NCI-H1417 treated with DMSO at 0.1 percent for 48 hours (cell line): ENCODE measurements at places on chromosomes 5 and 9.

- DNase-seq, result no peak
These were observed 2.9 kb downstream of the IQGAP2 start for GRCh38 chr5:76406014-76406413.

- no peak for DNase-seq
These were observed 49.6 kb upstream of the RAPGEF6 start for GRCh38 chr5:131684595-131684994.

GRCh38 chr9:78871086-78871451 is 574.1 kb downstream of the PSAT1 start:
- no peak for DNase-seq

DNA sequence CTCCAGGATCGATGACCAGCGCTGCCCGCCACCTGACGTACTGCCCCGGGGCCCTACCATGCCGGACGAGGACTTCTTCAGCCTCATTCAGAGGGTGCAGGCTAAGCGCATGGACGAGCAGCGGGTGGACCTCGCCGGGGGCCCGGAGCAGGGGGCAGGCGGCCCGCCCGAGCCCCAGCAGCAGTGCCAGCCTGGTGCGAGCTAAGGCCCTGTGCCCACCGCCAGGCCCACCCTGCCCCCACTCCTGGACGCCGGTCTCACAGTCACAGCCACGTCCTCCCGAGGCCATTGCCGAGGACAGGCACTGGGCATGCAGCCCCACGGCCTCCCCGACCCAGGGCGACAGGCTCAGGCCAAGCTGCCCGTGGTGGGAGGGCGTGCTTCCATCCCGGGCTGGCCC is 5.5 kb downstream of the DNLZ start:
- DNase-seq, result no peak

- DNase-seq, result no peak
These were observed 332.8 kb upstream of the KLF9 start for GRCh38 chr9:70747261-70747718.

- no peak for DNase-seq
These were observed 278.6 kb downstream of the SPOCK1 start for GRCh38 chr5:137220523-137220927.

DNA sequence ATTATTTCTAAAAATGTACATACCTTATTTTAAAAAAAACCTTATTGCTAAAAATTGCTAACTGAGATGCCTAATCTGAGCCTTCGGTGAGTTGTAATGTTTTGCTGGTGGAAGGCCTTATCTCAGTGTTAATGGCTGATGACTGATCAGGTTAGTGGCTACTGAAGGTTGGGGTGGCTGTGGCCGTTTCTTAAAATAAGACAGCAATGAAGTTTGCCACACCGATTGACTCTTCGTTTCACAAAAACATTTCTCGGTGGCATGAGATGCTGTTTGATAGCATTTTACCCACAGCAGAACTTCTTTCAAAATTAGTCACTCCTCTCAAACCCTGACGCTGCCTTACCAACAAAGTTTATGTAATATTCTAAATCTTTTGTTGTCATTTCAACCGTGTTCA is 14.7 kb downstream of the CENPK start:
- DNase-seq, result no peak

DNA sequence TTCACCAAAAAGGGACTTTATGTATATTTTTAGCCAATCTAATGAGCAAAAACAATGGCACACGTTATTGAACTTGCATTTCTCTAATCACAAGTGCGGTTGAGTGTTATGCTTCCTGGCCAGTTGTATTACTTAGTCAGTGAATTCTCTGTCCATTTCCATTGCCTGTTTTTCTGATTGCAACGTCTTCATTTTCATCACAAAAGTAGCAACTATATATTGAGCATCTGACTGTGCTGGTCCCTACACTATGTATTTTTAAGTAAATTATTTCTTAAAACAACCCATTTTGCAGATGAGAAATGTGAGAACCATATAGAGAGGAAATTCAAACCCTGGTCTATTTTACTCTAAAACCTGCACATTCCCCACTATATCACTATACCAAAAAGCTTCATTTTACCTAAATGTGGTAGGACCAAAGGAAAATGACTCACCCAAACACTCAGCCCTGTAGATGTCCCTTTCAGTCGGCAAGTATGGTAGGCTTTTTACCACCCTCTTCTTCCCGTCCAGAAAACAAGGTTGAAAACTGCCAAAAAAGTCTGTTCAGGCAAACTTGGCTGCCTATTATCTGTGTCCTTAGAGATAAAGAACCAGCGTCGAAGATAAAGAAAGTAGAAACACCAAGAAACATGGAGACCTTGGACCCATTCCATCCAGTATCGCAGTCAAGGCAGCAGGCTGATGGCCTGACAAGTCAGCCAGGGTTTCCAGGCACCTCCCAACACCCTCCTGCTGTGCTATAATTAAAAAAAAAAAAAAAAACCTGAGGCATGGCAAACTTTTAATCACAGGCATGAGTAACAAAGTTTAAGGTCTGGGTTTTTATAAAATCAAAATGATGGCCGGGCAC is 18.8 kb upstream of the FAM13B start:
- DNase-seq, result no peak

- DNase-seq, result no peak
These were observed 383.0 kb downstream of the EBF1 start for GRCh38 chr5:158716668-158717067.

- no peak for DNase-seq
These were observed 206.2 kb upstream of the SGCD start for GRCh38 chr5:156120777-156121176.

GRCh38 chr9:79604149-79604548 is 32.4 kb downstream of the TLE4 start:
- no peak for DNase-seq

DNA sequence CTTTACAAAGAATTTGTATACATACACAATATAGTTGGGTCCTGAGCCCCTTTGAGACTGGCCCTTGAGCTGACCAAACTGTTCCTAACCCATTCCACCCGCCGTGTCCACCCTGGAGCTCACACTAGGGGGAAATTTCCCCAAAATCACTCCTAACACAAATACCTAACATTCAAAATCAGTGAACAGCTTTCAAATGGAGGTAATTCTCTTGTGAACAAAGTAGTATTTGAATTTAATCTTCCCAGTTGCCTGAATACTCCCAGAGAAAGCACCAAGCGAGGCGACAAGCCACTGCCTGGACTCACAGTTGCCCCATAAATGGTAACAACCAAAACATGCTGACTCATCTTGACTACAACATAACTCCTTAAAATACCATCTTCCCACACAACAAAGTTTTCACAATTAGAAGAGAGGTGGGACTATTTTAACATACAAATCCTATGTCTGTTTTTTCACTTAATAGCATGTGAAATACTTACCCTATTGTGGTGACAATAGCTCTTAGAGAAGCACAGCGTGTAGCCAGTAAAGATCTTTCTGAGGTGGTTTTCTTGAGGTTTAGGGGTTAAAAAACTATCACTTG is 31.7 kb upstream of the SCAMP1 start:
- no peak for DNase-seq

DNA sequence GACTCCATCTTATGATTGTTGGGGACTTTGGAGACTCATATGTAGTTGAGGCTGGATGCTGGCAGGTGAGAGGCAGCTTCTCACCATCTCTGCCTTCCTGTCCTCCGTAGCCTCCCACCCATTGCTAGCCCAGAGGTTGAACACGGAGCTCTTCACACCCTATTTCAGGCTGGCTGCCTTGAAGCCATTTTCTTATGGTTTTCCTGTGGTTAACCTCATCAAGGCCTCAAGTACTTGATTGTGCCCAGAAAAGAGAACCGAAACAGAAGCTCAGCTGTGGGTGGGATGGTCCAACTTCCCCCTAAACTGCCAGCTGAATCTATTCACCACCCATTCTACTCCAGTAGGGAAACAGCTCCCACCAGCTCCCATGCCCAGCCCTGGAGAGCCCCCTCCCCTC is 102.9 kb downstream of the LIFR start:
- no peak for DNase-seq

- DNase-seq, result no peak
These were observed 677.5 kb upstream of the ST8SIA4 start for GRCh38 chr5:101580591-101580990.

GRCh38 chr5:95822043-95822541 is 434 bp downstream of the GLRX start:
- no peak for DNase-seq

GRCh38 chr5:163503106-163504078 is 2.0 kb upstream of the MAT2B start:
- no peak for DNase-seq

GRCh38 chr5:77849308-77849900 is 73.3 kb upstream of the TBCA start:
- no peak for DNase-seq

DNA sequence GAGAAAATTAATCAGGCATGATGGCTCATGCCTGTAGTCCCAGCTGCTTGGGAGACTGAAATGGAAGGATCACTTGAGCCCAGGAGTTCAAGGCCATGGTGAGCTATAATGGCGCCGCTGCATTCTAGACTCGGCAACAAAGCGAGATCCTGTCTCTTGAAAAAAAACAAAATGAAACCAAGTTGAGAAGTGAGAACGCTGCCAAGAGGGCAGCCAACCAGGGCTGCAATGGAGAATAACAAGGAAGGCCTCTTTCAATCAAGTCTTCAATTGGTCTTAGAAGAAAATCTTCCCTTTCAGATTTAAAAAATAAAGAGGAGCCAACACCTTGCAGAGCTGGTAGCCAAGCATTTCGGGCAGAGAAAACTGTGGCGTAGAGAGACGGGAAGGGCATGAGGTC is 14.7 kb downstream of the KIAA1958 start:
- DNase-seq, result no peak

- DNase-seq, result no peak
These were observed 203.4 kb downstream of the MCTP1 start for GRCh38 chr5:95081500-95081960.

- DNase-seq, result no peak
These were observed 24.0 kb downstream of the TMEM161B start for GRCh38 chr5:88244686-88245085.

GRCh38 chr9:137027369-137028262 is at the start of gene ABCA2:
TSS of gene ABCA2 (minus strand) at chr9:137028237. CDS start at chr9:137028140, 97 bp downstream.
- DNase-seq, result no peak

- no peak for DNase-seq
These were observed 54.7 kb downstream of the SH3RF2 start for GRCh38 chr5:145991044-145991575.

DNA sequence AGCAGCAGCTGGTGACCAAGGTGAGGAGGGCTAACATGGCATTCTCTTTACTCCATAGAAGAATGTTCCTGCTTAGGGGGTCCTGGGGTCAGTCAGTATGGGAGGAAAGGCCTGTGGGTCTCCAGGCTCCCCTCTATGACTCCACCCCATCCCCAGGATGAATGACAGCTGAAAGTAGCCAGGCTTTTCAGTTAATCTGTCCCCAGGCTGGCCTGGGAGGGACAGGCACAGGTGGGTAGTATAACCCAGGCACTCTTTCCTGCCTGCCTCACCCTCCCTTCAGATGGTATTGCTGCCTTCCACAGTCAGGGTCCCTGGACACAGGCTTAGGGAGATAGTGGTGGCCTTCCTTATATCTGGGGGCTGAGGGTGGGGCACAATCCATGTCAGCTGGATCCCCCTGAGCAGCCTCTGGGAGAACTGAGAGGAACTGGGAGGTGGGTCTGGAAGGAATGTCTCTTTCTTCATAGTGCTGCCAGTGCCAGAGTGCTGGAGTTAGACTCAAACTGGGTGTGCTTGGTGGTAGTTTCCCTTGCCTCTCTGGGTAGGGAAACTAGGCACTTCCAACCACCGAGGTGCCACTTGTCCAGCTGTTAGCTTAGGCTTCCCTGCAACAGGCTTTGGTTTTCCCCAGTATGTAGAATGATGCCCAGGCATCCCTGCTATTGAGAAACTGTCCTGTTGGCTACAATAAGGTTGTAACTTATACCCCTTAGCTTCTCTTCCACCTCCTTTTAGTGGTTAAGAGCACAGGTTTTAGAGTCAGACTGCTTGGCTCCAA is 27.8 kb downstream of the LARP1 start:
- DNase-seq, result no peak

- DNase-seq, result no peak
These were observed at the start of gene GFRA3 for GRCh38 chr5:138274189-138274853. TSS of gene GFRA3 (minus strand) at chr5:138274621. CDS start at chr5:138274424, 197 bp downstream.

GRCh38 chr9:99026271-99026955 is 78.5 kb upstream of the TGFBR1 start:
- no peak for DNase-seq

GRCh38 chr5:7852542-7852941 is 1.6 kb upstream of the CFAP90 start:
- DNase-seq, result no peak

DNA sequence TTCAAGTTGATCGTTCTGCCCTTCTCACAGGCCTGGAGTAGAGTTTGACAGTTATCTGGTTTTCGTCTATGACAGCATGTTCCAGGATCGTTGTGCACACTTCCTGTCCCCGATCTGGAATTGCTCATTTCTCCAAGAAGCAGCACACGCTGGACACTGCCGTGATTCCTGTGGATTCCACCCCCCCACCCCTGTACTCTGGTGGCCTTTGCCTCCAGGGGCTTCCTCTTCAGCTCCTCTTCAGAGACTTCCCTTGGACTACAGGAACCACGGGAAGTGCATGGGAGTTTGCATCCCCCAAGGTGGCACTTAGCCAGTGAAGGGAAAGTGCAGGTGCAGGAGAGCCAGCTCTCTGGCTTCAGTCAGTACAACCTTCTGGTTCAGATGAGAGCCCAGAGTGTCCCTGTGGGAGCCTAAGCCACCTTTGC is 160.7 kb downstream of the CACNA1B start:
- DNase-seq, result no peak

DNA sequence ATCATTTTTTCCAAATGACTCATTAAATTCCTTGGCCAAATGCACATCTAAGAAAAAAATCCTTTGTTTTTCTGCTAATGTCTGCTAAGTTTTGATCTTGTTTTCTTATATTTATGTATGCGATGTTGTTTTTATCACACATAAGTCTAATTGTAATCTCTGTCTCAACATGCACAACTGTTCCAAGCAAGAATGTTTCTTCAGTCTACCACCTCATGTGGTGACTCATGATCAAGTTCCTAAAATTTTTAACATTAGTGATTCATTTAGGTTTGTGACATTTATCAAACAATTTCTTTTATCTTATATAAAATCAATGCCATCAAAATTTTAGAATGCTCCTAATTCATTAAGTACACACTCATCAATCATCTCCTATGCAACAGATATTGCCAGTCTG is 763.9 kb upstream of the FAM174A start:
- DNase-seq, result no peak

DNA sequence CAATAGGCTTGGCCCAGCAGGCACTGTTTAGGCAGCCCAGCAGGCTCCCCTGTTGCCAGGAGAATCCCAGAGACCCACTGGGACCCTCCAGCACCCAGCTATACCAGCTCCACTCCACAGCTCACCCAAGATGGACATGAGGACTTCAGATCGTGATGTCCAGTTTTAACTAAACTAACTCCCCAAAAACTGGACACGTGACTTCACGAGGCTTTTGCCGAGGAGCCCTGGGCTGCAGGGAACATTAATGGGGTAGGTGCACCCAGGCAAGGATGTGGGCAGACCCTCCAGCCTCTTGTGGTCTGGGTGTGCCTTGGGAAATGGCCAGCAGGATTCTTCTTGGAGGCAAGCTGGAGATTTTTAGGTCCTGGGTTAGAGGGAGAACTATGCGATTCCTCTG is 8.9 kb upstream of the NKD2 start:
- DNase-seq, result no peak

GRCh38 chr9:129145316-129145715 is 32.7 kb downstream of the IER5L start:
- no peak for DNase-seq
